ENCODE measurements at places on chromosomes 1 and 21.

DNA sequence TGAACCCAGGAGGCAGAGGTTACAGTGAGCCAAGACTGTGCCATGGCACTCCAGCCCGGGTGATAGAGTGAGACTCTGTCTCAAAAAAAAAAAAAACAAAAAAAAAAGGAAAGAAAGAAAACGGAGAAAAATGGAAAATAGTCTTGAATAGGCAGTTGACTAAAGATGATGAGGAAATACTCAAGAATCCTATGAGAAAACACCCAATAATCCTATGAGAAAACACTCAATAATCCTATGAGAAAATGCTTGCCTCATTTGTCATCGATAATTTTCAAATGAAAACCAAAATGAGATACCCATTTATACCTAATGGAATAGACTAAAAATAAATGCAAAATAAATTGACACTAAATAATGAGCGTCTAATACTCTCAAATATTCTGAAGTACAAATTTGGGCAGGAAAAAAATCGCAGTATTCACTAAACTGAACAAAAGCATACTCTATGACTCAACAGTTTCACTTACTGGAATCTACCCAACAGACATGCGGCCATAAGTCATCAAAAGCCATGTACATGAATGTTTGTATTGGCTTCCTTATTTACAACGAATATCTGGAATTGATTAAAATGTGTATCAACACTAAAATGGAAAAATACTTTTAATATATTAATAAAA lies 733.9 kb upstream of the CHRM3 start:
- no peak for DNase-seq

GRCh38 chr1:42423681-42424080 lies 32.1 kb downstream of the ZMYND12 start:
- no peak for DNase-seq

- DNase-seq: no peak
These were observed 1.0 kb upstream of the IER5 start for GRCh38 chr1:181087400-181087901.

DNA sequence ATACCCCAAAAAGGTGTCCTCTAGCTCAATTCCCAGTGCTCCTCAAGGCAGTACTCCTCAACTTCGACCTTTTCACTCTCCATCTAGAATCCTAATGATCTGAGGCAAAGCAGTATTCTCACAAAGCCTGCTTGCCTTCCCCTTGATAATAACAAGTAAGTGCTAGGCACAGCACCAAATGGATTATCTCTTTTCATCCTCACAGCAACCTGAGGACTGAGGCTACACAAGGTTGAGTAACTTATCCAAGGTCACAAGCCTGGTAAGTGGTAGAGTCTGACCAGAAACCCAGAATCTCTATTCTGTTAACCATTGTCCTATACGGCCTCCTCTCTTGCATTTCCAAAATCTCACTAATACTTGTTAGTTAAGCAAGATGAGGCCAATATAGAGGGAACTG lies 5.1 kb downstream of the SYDE2 start:
- DNase-seq: no peak

GRCh38 chr1:168331569-168331968 lies 50.9 kb downstream of the TBX19 start:
- DNase-seq: no peak

- no peak for DNase-seq
These were observed 10.6 kb downstream of the TXNIP start for GRCh38 chr1:145985502-145986439.

DNA sequence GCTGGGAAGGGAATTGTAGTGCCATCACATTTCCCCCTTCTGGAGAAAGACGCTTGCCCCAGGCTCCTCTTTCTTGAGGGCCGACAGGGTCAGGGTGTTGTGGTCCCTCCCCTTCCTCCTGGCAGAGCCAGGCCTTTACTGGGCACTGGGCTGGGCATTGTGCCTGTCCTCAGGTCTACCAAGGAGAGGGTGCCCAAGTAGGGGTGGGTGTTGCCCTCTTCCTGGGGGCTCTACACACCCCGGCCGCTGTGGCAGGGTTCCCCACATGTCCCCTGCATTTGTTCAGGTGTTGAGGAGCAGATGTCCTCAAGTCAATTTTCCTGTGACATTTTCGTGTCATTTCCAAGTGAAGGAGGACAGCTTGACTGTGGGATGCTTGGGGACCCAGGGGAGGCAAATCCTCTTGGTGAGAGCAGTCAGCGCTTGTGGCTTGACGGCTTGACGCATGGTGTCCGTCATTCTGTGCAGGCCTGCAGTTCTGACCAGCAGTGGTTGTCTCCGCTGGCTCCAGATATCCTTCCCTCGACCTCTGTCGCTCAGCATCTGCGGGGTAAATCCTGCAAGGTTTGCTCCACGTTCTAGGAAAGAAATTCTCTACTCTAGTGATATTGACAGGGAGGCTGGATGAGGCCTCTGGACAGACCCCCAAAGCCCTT lies 181.9 kb upstream of the VAMP3 start:
- DNase-seq: no peak

DNA sequence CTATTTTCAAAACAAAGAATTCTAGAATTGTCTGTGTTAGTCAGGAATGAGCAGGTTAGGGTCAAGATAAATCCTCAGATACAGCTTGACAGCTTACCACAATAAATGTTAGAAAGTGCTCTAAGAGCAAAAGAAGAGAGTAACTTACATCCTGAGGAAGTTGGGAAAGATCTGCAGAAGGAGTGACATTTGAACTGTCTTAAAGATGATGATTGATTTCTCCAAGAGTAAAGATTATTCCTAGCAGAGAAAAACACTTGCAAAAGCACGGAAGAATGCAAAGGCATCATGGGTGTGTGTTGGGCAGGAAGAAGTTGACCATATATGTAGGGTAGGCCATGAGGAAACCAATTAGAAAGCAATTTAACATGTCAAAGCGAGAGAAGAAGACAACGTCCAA lies 175.4 kb downstream of the LRRC7 start:
- no peak for DNase-seq

DNA sequence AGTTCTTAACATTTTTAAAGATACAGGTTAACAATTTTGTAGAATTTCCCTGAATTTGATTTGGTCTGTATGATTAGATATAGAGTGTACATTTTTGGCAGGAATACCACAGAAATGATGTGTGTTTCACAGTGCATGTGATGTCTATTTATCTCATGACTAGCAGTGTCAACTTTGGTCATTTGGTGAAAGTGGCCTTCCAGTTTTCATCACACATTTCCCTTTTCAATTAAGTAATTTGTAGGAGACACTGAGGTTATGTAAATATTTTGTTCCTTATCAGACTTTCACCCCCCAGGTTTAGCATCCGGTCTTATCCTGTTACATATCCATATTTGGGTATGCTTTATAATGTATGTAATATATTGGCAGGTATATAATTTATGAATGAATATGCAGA lies 41.8 kb downstream of the MAP3K7CL start:
- no peak for DNase-seq

DNA sequence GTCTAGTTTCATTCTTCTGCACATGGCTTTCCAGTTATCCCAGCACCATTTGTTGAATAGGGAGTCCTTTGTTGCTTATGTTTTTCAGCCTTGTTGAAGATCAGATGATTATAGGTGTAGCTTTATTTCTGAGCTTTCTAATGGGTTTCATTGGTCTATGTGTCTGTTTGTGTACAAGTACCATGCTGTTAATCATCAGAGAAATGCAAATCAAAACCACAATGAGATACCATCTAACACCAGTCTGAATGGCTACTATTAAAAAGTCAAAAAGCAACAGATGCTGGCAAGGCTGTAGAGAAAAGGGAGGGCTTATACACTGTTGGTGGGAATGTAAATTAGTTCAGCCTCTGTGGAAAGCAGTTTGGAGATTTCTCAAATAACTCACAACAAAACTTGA lies 321.5 kb upstream of the PTBP2 start:
- no peak for DNase-seq

Data from stimulated activated CD8-positive, alpha-beta memory T cell treated with anti-CD3 and anti-CD28 coated beads, Interleukin-2, amount 100 ng/mL, for 1 hour (primary cell).